ENCODE measurements at places on chromosomes 6 and 20. TPM values are rescaled to one million over a fixed set of nuclear protein-coding genes. Genes with fewer than 3 reads are reported as not detected.

The IL22RA2 gene
- not detected for total RNA-seq

GRCh38 chr6:129709769-129710449, at the start of gene ARHGAP18:
Gene ARHGAP18, minus strand, starts transcription at chr6:129710177. Its CDS starts 41 bp downstream, at chr6:129710136.
- peaks cover 7% of the 10 kb centered on the region for H3K27me3 ChIP-seq
- H3K36me3 ChIP-seq, result peaks cover 3% of the 10 kb centered on the region
- H3K27ac ChIP-seq, result peak within 1 kb of the TSS; percentile 80
- peak; percentile 82 for DNase-seq
- peaks cover 37% of the 10 kb centered on the region for H3K4me1 ChIP-seq
- peak within 1 kb of the TSS; percentile 92 for H3K4me3 ChIP-seq

DNA sequence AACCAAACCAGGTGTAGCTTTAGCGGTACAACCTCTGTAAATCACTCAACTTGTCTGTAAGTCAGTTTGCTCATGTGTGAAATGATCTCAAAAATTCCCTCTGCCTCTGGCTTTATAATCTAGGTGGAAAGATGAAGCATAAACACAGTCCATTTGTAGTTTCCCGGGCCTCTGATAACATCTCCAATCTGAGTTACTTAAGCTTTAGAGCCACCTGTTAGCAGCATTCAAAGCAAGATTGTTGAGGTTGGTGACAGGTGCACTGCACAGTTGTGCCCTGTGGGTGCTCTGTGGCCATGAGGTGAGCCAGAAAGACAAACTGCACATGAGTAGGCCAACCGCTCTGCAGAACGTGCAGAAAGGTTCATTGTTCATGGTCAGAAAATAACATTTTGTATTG, 53.7 kb downstream of the MOCS1 start:
- no peak for DNase-seq
- H3K4me3 ChIP-seq, result no peak overlapping the region
- no peaks in the 10 kb centered on the region for H3K27me3 ChIP-seq
- no peak overlapping the region for H3K27ac ChIP-seq

GRCh38 chr6:124937645-124938044, 24.6 kb upstream of the RNF217 start:
- H3K27me3 ChIP-seq, result no peaks in the 10 kb centered on the region
- no peaks in the 10 kb centered on the region for H3K4me1 ChIP-seq
- no peaks in the 10 kb centered on the region for H3K36me3 ChIP-seq
- no peak overlapping the region for H3K4me3 ChIP-seq
- no peak for DNase-seq
- no peak overlapping the region for H3K27ac ChIP-seq

The NR2E1 gene
- not detected for total RNA-seq

The OPN5 gene
- total RNA-seq, result not detected

The TRPC4AP gene
- 38.2 TPM for total RNA-seq

DNA sequence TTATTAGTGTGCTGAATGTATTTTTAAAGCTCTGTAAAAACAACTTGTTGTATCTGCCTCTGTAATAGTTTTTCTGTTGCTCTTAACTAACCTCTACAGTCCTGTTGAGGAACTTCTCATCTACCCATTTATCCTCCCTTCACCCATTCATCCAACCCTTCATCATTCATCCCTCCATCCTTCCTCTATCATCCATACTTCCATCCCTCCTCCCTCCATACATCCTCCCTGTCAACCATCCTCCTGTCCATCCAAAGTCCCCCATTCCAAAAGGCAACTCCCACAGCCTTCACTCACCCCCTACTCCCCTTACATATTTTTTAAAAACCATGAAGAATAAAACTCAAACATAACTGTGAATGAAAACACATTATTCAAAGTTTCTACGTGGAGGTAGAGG, 40.7 kb upstream of the SPDEF start:
- peaks cover 41% of the 10 kb centered on the region for H3K4me1 ChIP-seq
- no peaks in the 10 kb centered on the region for H3K27me3 ChIP-seq
- DNase-seq, result no peak
- no peaks in the 10 kb centered on the region for H3K36me3 ChIP-seq

The TRIM15 gene
- not detected for total RNA-seq

The TMEM239 gene
- total RNA-seq, result not detected

- no peaks in the 10 kb centered on the region for H3K4me1 ChIP-seq
- no peak overlapping the region for H3K27ac ChIP-seq
- no peaks in the 10 kb centered on the region for H3K36me3 ChIP-seq
- no peak for DNase-seq
Observed at GRCh38 chr20:23659989-23660837, 22.5 kb upstream of the CST3 start.

DNA sequence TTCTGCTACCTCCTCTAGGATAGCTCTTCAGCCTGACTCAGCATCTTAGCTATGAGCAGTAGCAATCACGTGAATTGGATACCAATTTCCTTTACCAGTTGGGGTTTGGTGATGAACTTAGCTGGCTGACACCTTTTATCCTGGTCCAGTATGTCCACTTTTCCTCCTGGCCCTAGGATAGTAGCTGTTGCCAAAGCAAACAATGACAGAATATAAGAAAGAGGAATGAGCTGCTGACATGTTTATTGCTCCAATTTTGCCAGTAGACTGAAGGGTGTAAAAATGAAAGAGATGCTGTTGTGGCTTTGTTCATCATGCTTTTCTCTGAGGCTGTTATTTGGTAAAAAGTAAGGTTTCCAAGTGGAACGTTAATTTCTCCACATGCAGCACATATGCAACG, 168.3 kb upstream of the JAG1 start:
- DNase-seq, result no peak
- H3K4me3 ChIP-seq, result no peak overlapping the region
- H3K27me3 ChIP-seq, result no peaks in the 10 kb centered on the region
- no peak overlapping the region for H3K27ac ChIP-seq
- H3K36me3 ChIP-seq, result no peaks in the 10 kb centered on the region
- no peaks in the 10 kb centered on the region for H3K4me1 ChIP-seq

DNA sequence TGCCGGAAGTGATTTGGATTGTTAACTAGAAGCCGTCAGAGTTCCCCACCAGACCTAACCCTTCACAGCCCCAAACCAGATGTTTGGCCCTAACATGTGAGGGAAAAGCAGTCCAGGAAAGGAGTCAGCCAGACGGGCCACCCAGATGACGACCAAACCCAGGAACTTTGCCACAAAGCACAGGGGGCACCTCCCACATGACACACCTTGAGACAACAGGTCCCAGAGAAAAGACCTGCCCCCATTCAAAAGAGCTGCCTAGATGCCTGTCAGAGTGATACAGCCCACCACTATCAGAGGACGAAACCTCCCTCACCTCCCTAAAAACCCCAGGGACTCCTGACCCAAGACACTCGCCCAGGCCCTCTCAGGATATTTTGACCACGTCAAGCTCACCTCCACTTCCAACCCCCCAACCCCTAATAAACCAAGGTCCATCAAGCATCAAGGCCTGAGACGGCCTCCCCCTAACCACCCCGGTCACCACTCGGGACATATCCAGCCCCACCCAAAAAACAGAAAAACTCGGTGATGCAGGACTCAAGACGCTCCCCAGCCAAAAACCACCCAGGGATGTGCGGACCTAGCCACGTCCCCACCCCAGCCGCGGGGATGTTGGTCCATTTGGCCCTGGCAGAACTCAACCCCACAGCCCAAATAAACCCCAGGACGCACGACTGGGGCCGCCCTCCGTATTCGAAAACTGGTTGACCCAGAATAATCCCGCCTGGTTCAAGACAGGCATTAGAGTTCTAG, 662 bp downstream of the ZNF343 start:
- H3K36me3 ChIP-seq, result peaks cover 14% of the 10 kb centered on the region
- H3K27ac ChIP-seq, result peak overlapping the region; percentile 98
- peaks cover 21% of the 10 kb centered on the region for H3K4me1 ChIP-seq
- H3K4me3 ChIP-seq, result peak overlapping the region; percentile 96
- peaks cover 6% of the 10 kb centered on the region for H3K27me3 ChIP-seq
- DNase-seq, result peak; percentile 20

- H3K27me3 ChIP-seq, result no peaks in the 10 kb centered on the region
- no peak overlapping the region for H3K4me3 ChIP-seq
- H3K27ac ChIP-seq, result no peak overlapping the region
- peaks cover 3% of the 10 kb centered on the region for H3K4me1 ChIP-seq
- DNase-seq, result no peak
- H3K36me3 ChIP-seq, result no peaks in the 10 kb centered on the region
Observed at GRCh38 chr6:124987999-124988591, 25.9 kb downstream of the RNF217 start.

- no peak overlapping the region for H3K27ac ChIP-seq
- H3K4me3 ChIP-seq, result no peak overlapping the region
- no peaks in the 10 kb centered on the region for H3K36me3 ChIP-seq
- H3K4me1 ChIP-seq, result no peaks in the 10 kb centered on the region
- H3K27me3 ChIP-seq, result no peaks in the 10 kb centered on the region
Observed at GRCh38 chr6:11919771-11920440, 92.2 kb upstream of the HIVEP1 start.

DNA sequence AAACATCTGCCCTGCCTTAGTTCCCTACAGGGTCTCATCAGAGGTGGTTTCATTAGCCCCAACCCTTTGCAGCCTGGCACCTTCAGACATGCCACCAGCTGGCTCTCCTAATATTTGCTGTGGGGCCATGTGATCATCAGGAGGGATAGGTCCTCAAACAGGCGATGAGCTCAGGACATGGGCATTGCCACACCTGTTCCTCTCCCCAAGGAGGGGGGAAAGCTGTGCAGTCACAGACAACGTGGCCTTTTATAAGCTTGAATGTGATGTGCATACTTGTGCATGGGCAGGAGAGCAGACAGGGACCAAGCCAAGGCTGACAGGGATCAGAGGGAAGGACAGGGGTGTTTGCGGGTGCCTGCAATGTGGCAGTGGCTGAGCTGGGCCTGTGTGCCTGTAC, 78.8 kb upstream of the ZNFX1 start:
- no peak for DNase-seq
- peaks cover 9% of the 10 kb centered on the region for H3K27me3 ChIP-seq
- H3K4me1 ChIP-seq, result no peaks in the 10 kb centered on the region
- no peak overlapping the region for H3K27ac ChIP-seq
- no peak overlapping the region for H3K4me3 ChIP-seq
- no peaks in the 10 kb centered on the region for H3K36me3 ChIP-seq

GRCh38 chr6:17870300-17871188, 116.9 kb downstream of the KIF13A start:
- peaks cover 18% of the 10 kb centered on the region for H3K27me3 ChIP-seq
- no peaks in the 10 kb centered on the region for H3K4me1 ChIP-seq
- DNase-seq, result no peak
- no peak overlapping the region for H3K4me3 ChIP-seq
- no peaks in the 10 kb centered on the region for H3K36me3 ChIP-seq

DNA sequence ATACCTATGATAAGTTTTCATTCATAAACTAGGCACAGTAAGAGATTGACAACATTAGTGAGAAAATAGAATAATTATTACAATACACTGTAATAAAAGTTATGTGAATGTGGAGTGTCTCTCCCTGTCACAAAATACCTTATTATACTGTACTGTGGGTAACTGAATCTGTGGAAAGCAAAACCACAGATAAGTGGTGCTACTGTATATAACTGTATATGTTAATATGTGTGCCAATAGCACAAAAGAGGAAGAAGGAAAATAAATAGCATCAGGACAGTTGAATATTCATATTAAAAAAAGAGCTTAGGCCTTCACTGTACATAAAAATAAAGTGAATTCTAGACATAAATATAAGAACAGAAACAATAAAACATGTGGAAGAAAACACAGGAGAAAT, 243.5 kb downstream of the CDKAL1 start:
- no peaks in the 10 kb centered on the region for H3K27me3 ChIP-seq
- no peak overlapping the region for H3K27ac ChIP-seq
- H3K36me3 ChIP-seq, result peaks cover 26% of the 10 kb centered on the region
- no peak for DNase-seq
- no peaks in the 10 kb centered on the region for H3K4me1 ChIP-seq

- H3K4me3 ChIP-seq, result no peak overlapping the region
- no peaks in the 10 kb centered on the region for H3K4me1 ChIP-seq
- no peak for DNase-seq
- no peak overlapping the region for H3K27ac ChIP-seq
- no peaks in the 10 kb centered on the region for H3K36me3 ChIP-seq
Observed at GRCh38 chr6:102114402-102114801, 720.9 kb downstream of the GRIK2 start.

The SLC22A7 gene
- not detected for total RNA-seq

- DNase-seq, result no peak
- H3K27me3 ChIP-seq, result peaks cover 3% of the 10 kb centered on the region
- H3K4me1 ChIP-seq, result peaks cover 20% of the 10 kb centered on the region
- no peaks in the 10 kb centered on the region for H3K36me3 ChIP-seq
Observed at GRCh38 chr20:24102749-24103333, 114.3 kb upstream of the GGTLC1 start.

- DNase-seq, result no peak
- peak overlapping the region; percentile 45 for H3K4me3 ChIP-seq
- no peaks in the 10 kb centered on the region for H3K27me3 ChIP-seq
- peak overlapping the region; percentile 61 for H3K27ac ChIP-seq
- H3K36me3 ChIP-seq, result peaks cover 63% of the 10 kb centered on the region
Observed at GRCh38 chr20:59028812-59029211, 3.3 kb downstream of the ATP5F1E start.

The RCAN2 gene
- not detected for total RNA-seq

DNA sequence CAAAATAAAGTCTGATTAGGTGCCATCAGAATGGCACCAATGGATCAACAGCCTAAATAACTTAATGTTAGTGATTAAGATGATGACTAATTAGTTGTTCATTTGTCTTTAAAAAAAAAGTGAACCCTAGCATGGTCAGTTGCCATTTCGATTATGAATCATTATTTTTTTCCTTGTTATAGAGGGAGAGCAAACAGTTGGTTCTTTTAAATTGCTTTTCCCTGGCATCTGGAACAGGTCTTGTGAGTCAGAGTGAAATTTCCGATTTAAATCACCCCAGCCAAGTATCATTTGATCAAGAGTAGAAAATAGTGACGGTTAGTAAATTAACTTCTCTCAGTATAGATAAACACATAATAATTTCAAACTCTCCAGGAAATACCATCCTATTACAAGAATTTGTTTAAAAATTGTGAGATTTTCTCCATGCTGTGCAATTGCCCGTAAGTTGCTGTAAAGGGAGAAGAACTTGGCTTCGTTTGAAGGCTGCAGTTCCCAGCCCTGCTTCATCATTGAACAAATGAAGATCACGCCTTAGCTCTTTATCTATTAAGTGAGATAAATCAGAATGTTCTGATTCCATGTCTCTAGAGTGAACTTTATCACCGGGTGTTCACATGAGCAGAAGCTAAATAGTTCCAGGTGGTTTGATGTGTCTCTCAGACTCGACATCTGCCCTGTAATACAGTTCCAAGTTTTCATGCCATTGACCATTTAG, 741.3 kb downstream of the DOK5 start:
- no peaks in the 10 kb centered on the region for H3K4me1 ChIP-seq
- H3K27me3 ChIP-seq, result no peaks in the 10 kb centered on the region
- no peaks in the 10 kb centered on the region for H3K36me3 ChIP-seq
- DNase-seq, result no peak
- H3K4me3 ChIP-seq, result no peak overlapping the region
- no peak overlapping the region for H3K27ac ChIP-seq

DNA sequence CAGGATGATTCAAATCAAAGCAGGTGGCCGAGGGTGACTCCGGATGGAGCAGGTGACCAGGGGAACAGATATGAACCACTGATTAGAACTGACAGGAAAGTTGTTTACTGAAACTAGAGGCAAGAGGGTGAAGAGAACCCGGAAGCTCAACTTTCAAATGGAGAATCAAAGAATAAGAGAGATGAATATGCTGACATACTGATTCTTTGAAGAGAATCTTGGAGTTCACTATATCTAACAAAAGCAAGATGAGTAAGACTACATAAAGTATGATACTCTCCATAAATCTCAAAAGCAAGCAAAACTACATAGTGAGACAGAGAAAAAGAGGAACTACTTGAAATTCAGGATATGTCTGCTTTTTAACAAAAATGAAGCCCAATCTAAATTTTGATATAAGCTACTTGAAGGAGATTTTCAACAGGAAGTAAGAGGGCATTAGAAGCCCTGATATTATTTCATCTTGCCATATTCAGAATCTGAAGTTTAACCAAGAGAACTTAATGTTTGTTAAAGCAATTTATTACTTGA, 4.0 kb upstream of the UBD start:
- H3K27ac ChIP-seq, result no peak overlapping the region
- no peaks in the 10 kb centered on the region for H3K36me3 ChIP-seq
- peaks cover 14% of the 10 kb centered on the region for H3K4me1 ChIP-seq
- peak; percentile 12 for DNase-seq
- H3K4me3 ChIP-seq, result no peak overlapping the region
- H3K27me3 ChIP-seq, result peaks cover 54% of the 10 kb centered on the region

Data from activated CD8-positive, alpha-beta T cell treated with anti-CD3 and anti-CD28 coated beads for 36 hours (primary cell).